ENCODE measurements at places on chromosomes 3 and 15.

- DNase-seq, result no peak
Measured at GRCh38 chr3:172591125-172591605, 67.9 kb upstream of the TNFSF10 start.

DNA sequence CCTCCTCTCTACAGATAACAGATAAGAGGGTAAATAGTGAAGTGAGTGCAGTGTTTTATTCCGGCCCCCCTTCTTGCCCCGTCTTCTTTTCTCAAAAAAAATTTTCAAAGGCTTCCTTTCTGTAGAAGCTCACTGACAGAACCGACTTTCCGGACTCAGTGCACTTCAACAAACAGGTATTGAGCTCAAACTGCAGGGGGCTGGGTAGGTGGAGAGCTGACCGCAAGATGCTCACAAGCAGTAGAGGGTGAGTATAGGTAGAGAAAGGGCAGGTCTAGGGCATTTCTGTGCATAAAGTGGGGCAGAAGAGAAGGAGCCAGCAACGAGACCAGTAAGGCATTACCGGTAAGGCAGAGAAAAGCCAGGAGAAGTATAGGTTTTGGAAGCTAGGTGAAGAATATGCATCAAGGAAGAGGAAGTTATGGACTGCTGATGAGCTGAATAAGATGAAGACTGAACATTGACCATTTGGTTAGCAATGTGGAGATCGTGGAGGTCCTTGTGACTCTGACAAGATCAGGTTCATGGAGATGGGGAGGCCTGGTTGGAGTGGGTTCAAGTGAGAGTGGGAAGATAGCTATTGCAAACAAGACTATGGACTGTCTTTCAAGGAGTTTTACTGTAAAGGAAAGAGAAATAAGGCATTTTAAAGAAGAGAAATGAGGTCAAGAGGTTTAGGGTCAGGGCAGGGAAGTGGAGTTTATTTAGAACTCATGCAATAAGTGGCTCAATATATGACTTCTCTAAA is 97.4 kb downstream of the ST6GAL1 start:
- DNase-seq, result peak; percentile 61

DNA sequence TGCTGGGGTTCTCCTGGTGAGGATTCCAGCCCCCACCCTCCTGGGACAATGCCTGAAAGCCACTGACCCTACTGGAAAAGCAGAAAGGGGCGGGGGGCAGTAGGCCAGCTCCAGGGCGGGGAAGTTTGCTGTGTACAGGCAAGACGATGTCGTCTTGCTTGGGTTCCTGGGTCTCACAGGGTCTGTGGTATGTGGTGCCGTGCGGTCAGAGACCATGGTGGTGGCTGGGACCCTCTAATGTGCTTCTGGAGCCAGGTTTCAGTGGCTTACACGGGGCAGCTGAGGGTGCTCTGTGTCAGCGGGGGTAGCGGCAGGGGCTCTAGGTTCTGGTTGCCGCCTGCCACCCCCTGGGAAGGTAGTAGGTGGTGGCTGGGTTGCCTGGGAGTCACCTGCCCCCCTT is 54.2 kb downstream of the RHCG start:
- no peak for DNase-seq

DNA sequence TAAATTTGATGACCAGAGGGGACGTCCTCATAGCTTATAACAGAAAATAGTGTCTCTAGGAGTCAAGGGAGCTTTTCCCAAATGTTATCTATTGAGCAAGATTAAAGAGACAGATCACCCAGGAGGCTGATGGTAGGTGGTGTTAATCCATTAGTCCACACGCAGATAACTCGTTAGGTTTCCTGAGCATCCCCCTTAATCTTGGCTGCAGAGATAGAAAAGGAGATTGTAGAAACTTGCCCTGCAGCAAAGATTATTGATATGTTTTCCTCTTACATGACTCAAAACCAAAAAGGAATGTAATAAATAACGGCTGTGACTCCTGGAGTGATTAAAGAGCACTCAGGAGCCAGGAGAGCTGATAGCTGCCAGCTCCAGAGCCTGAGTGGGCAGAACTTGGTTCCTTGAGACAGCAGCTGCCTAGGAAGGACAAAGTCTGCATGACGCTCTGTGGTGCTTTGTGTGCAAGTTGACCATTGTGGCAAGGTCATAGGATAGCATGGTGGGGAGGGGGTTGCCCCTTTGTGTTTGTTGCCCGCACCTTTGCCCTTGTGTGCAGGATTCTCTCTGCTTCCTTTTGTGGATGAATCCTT is 234.8 kb downstream of the PTPRG start:
- no peak for DNase-seq

DNA sequence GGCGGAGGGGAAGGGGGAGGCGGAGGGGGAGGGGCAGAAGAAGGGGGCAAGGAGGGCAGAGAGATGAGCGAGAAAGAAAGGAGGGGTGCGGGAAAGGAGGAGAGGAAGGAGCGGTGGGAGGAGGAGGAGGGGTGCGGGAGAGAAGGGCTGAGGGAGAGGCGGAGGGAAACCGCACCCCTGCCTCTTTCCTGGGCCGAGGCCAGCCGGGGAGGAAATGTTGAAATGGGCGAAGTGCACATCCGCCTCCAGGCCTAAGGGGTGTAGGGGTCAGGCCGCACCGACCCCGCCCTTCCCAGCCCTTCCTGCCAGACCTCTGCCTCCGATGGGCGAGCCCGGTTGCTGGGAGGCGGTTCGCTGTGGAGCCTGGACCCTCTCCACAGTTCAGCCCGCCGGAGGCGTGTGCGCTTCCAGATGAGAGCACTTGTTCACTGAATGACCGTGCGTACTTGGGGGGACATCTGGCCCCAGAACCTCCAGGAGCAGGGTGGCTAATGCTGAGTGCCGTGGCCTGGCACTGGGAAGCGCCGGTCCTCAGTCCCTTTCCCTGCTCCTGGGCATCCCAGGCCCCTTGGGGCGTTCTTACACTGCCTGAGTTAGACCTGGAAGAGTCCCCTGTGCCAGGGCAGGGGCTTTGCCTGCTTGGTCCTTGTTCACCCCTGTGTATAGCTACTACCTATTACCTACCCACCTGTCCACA is 110.3 kb upstream of the KLF13 start:
- DNase-seq, result peak; percentile 26

GRCh38 chr15:38217191-38217595 is 35.4 kb upstream of the SPRED1 start:
- DNase-seq, result no peak

DNA sequence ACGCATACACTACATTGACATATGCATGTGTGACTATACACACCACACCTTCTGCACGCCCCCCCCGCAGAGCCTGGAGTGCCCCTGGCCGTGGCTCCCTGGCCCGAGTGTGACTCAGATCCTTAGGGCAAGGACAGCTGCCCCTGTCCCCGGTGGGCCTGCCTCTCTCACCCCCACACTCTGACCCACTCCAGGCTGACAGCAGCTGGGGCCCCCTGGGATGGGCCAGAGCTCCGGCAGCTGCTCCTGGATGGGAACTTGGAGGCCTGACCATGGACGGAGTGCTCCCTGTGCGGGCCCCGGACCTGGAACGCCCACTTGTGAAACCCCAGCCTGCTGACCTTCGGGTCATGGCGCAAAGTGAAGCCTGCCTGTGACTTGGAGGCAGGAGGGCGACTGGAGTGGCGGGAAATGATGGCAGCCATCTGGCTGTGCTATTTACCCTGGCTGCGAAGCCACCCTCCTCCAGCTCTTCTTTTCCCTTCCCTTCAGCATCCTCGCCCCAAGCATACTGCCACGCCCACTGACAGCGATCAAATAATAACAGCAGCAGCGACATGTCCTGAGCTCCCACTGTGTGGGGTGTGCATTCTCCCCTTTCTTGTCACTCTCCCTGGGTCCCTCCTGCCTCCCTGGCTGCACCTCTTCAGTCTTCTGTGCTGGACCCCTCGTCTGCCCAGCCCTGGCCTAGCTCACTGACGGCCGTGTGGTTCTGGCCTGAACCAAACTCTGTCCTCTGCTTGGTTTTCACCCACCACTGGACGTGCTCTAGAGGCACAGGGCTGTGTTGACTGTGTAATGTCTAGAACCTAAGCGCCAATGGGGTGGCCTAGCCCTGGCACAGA is 90.7 kb upstream of the MEF2A start:
- no peak for DNase-seq

DNA sequence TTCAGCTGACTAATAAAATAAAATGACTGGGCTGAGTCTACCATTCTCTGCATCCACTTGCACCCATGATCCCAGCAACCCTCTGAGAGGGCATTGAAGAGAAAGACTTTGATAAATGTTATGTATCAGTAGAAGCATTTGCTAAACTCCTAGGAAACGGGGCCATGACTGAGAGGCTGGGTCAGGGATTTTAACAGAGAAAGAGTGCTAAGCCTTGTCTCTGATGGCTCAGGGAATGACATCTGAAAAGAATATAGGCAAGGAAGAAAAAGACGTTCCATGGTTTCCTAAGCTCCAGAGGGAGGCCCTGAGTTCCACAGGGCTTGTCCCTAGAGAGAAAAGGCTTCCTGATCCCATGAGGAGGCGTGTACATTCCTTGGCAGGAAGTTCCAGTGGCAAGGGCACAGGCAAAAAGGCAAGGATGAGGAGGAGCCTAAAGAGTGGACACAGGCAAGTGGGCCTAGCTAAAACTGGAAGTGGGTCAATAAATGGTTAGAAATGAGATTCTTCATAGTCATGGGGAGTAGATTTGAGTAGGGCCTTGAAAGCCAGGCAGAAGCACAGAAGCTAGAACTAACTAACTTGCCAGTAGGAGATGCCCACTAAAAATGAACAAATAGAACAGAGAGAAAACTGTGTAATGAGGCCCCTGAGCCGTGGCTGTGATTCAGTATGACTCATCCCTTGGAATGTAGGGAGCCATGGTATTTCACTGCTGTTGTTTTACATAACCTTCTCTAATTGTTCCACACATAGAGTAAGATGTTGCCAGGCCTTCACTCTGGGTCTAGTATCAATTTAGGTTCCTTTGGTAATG is 44.9 kb upstream of the MANF start:
- no peak for DNase-seq

GRCh38 chr3:86794361-86795065 is 196.4 kb downstream of the VGLL3 start:
- DNase-seq, result no peak

- no peak for DNase-seq
Measured at GRCh38 chr3:9553948-9554513, 409 bp upstream of the LHFPL4 start.

DNA sequence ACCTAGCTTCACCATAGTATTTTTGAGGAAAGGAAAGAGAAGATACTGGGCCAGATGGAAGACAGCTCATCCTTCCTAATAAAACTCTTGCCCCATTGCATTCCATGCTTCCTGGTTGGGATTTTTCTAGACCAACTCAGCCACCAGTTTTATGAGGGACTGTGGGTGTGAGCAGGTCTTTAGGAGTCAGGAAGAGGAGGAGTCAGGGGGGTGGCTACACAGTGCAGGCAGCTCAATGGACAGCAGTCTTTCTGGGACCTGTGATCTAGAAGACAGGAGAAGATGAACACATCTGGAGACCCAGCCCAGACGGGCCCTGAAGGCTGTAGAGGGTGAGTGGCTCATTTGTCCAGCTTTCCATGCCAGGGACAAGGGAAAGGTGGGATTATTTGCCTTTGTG is at the start of gene NOX5:
Gene NOX5 (plus strand): TSS at position 242 of the 400 bp plus-strand sequence. CDS start 41 bp downstream, at position 283.
- DNase-seq, result no peak

DNA sequence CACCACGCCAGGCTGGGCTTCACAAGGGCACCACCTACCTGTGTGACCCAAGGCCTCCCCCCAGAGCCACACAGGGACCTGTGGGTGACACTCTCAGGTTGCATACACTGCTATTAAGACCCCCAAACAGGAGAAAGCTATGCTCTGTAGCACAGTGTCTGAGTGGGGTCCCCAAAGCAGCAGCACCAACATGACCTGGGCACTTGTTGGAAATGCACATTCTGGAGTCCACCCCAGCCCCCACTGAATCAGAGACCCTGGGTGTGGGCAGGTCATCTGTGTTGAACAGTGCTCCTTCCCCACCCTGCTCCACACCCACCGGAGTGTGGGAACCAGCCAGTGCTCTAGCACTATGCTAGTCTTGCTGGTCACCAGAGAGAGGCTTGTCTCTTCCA is 76.1 kb downstream of the ADAMTS17 start:
- no peak for DNase-seq

DNA sequence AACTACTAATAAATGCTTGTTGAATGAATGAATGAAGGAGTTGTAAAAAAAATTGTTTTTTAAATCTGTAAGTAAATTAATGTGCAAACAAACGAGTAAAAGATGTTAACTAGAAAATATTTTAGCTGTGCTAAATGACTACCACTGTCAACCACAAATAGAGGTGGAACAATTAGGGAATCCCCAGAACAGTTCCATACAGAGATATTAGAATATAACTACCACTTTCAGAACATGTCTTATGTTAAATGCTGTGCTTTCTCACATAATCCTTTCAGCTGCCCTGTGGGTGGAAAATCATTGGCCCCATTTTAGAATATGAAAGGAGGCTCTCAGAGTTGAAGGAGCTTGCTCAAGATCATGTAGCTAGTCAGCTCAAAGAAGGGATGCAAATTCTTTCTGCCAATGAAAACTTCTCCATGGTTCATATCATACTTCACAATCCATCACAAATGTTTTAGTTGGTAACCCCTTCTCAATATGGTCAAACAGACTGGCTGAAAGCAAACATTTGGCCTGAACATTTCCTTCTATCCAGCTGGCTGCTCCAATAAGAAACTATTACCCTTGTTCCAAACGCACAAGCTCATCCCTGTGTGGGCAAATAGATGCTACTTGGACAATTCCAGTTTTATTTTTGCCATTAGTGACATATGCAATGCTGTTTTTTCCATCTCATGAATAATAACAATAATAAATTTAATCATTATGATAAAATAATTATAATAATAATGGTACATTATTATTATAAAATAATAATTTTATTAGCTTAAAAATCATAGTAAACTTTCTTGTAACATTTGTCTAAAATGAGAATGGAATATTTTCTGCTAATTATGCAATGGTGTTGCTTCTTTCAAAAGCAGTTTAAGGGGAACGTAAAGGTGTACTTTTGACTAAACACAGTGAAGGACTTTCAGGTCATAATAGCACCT is 290.4 kb upstream of the STT3B start:
- DNase-seq, result no peak

- DNase-seq, result no peak
Measured at GRCh38 chr15:27730868-27731267, 368.2 kb downstream of the OCA2 start.

- no peak for DNase-seq
Measured at GRCh38 chr3:12287727-12288181, 1.1 kb upstream of the PPARG start.

GRCh38 chr3:116281313-116282143 is 163.8 kb downstream of the LSAMP start:
- no peak for DNase-seq

- no peak for DNase-seq
Measured at GRCh38 chr15:57427367-57427821, 51.1 kb downstream of the CGNL1 start.

DNA sequence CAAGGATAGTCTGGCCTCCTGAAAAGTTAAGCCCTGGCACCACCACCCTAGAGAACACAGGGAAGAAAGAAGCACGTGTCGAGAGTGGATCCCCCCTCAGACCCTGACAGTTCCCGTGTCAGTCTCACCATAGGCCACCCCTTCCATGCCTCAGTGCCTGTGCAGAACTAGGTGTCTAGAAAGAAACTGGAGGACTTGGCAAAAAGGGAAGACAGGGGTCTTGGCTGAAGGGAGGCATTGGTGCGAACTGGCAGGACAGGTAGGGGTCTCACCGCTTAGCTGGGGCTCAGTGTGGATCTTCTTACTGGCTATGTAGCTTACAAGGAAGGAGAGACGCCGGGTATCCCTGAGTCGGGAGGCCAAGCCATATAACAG is 518 bp downstream of the QARS1 start:
- DNase-seq, result no peak
